RWPE2 (cell line): ENCODE measurements at places on chromosomes 1 and 21.
A peak's percentile ranks its signal among the peaks of the same experiment; 100 is the strongest.

GRCh38 chr1:47865881-47866535 is 131.2 kb downstream of the TRABD2B start:
- no peak for DNase-seq

DNA sequence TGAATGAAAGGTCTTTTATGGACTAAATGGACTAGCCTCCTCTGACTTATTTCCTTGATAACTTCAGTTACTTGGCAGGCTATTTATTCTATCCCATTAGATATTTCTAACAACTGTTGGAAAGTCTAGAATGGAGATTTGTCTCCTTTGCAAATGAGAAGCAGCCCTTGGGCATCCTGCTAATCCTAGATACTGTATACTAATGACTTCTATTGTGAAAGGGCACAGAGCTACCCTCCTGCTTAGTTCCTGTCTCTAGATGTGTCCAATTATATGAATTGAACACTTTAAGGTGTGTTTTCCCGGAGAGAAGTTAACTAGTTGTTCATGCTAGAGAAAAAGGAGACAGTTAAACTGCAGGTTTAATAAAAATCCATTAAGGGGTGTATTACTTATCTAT is 10.2 kb upstream of the NCMAP start:
- DNase-seq, result no peak

GRCh38 chr1:161702250-161702649 is 4.8 kb upstream of the FCRLA start:
- DNase-seq, result no peak

DNA sequence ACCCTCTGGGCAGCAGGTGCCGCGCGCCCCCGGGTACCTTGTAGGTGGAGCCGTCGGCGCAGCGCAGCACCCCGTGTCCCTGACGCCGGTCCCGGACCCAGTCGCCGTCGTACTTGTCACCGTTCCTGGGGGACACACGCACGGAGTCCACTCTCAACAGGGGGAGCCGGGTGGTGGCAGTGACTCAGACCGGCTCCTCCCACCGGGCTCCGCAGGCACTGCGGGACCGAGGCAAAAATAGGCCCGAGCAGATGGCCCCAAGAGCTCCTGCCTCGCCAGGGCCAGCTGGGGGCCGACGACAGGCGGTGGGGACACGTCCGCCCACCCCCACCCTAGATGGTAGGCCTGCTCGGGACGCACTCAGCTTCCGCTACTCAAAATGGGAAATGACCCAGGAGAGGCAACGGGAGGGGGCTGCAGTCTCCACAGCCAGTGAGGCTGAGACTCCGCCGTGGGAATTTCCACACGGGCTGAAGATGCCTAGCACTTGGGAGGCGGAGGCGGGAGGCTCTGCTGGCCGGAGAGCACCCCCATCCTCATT is 6.3 kb downstream of the MORN1 start:
- DNase-seq, result peak; percentile 66

- peak; percentile 31 for DNase-seq
Observed at GRCh38 chr1:47181095-47181954, 8.5 kb downstream of the PDZK1IP1 start.

GRCh38 chr1:67803380-67804279 is 29.6 kb downstream of the GNG12 start:
- DNase-seq, result no peak

- DNase-seq, result no peak
Observed at GRCh38 chr1:113615425-113615824, 143.9 kb downstream of the PHTF1 start.

- no peak for DNase-seq
Observed at GRCh38 chr1:28173980-28174297, 2.6 kb downstream of the PTAFR start.

DNA sequence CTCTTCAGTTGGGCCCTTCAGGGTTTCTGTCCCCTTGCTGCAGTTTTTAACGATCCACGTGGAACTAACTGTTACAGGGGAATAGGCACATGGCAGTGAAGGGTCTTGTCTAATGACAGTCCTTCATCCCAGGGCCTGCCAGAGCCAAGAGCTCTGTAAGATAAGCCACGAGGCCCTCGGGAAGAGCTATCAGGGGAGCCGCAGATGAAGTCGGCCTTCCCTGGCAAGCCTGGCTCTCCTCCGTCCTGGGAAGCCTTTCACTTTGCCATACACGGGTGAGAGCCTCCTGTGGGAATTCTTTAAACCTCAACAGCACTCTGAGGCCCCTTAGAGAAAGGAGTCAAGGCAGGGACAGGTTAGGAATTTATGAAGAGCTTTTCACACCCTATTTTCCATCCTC is 29.0 kb downstream of the ACP6 start:
- no peak for DNase-seq

GRCh38 chr1:119160866-119161265 is 20.4 kb upstream of the WARS2 start:
- no peak for DNase-seq

- DNase-seq, result no peak
Observed at GRCh38 chr1:7943251-7943650, 2.6 kb upstream of the TNFRSF9 start.

- no peak for DNase-seq
Observed at GRCh38 chr1:33641104-33641830, 168.8 kb downstream of the ZSCAN20 start.

- DNase-seq, result no peak
Observed at GRCh38 chr1:51303751-51304251, 26.6 kb downstream of the TTC39A start.

DNA sequence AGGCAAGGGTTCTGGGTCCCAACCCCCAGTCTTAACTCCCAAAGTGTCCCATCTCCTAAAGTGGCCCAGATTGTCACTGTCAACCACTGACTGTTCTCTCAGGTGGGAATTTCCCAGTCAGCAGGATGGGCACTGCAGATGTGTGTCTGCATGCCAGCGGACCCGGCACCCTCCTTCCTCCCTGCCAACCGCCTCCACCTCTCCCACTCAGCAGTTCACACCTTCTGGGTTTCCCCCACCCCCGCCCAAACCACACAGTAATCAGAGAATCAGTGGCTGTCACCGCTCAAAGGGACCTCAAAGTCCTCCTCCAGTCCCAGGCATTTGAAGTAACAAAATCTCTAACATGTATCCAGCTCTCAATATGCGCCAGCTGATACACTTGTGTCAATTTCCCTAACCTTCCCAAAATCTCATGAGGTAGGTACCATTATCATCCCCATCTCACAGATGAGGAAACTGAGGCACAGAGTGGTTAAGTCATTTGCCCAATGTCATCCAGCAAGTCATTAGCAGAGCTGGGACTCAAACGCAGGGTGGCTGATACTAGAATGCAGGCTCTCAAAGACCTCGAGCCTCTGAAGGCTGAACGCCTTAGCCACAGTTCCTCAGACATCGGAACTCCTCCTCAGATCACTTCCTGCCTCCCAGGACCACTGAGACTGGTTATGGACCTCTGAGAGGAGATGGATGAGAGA is 4.8 kb downstream of the RUNX3 start:
- no peak for DNase-seq

DNA sequence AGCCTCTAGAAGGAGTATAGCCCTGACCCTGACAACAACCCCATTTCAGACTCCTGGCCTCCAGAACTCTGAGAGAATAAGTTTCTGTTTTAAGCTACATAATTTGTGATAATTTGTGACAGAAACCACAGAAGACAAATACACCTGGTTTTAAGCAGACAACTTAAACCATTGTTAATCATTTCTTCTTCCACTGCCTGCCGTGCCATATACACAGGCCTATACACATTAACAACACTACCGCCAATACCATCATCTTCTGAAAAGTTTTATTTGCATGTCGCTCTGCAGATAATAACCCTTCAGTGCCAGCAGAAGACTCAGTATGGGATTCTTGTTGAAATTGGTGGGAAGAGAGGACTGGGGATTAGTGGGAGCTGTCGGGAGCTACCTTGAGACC is 39.9 kb upstream of the KRTAP19-8 start:
- no peak for DNase-seq

DNA sequence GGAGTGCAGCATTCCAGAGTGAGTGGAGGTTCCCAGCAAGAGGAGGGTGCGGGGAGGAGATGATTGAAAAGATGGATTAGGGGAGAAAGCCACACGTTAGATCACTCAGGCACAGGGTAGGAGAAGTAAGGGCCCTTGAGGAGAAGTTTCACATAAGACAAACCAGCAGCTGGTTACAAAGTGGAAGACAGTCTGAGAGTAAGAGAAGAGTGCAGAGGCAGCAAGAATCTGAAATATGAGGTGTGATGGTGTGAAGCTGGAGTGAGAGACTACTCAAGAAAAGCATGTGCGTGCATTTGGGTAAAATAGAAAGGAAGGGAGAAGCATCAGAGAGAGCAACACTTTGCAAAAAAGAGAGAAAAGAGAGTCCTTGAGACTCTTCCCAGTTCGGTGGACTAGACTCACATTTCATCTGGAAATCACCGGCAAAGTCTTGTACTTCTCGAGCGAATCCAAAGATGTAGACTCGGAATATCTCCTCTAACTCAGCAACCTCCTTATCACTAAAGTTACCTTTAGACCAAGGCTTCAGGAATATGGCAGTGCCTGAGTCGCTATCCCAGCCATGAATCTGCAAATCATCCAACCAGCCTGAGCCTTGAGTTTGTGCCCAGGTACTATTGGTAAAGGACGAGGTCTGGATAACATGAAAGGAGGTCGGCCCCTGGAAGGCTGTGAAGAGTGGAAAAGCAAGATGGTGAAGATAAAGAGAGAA is 783 bp downstream of the CD1B start:
- no peak for DNase-seq

- DNase-seq, result no peak
Observed at GRCh38 chr21:34732388-34732821, 63.6 kb downstream of the CLIC6 start.

DNA sequence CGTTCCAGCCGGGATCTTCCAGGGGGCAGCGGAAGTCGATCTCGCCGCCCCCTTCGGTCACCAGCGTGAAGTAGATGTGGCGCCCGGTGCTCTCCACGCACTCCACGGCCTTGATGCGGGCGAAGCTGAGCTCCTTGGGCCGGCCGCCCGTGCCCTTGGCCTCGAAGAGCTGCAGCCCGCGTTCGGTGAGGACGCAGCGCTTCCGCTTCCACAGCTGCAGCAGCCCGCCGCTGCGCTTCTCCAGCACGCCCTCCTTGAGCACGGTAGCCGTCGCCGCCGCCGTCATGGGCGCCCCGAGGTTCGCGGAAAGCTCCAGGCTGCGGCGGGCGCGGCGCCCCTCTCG is 516 bp downstream of the PHLDA3 start:
- no peak for DNase-seq

GRCh38 chr1:230458509-230458908 is 32.4 kb upstream of the PGBD5 start:
- no peak for DNase-seq

- no peak for DNase-seq
Observed at GRCh38 chr1:150160964-150161621, 11.4 kb downstream of the PLEKHO1 start.

GRCh38 chr1:202046748-202047708 is 36.6 kb downstream of the ELF3 start:
- no peak for DNase-seq

DNA sequence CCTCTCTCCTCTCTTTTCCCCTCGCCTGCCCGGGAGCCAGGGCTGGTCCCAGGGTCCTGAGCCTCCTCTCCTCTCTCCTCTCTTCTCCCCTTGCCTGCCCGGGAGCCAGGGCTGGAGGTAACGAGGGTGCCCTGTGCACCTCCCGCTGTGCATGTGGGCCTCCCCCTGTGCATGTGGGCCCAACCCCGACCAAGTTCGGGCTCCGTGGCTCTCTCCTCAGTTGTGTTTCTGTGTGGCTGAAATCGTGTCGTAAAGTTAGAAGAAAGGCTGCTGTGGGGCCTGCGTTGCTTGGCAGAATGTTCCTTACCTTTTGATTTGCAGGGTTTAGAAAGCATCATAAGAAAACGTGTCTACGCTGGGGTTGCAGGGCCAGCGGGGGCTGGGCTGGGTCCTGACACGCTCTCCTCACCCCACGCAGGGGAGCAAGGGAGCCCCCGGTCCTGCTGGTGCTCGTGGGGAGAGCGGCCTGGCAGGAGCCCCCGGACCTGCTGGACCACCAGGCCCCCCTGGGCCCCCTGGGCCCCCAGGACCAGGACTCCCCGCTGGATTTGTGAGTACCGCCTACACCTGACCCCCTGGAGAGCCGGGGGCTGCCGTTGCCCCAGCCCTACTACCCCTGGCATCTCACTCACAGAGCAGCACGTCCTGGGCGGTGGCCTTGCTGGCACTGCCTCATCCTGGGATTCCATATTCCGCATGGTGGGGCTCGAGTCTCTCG is 55.6 kb downstream of the SLC19A1 start:
- no peak for DNase-seq

GRCh38 chr1:2935184-2935583 is 86.1 kb upstream of the ACTRT2 start:
- no peak for DNase-seq

- no peak for DNase-seq
Observed at GRCh38 chr1:18178111-18178510, 70.5 kb downstream of the IGSF21 start.

DNA sequence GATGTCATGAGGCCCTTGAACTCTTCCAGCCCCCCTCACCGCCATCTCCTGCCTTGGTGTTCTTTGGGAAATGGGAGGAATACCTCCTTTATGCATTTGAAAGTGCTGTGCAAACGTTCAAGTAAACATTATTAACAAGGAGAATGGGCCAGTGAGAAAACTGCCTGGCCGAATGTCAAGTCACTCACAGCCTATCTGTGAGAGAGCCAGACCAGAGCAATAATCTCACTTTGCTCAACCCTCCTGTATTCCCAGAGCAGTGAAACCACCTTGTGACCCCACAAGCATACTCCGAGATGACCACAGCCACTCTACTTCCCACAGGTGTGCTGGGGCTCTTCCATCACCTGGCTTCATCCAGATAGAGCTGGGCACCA is 5.2 kb downstream of the TAL1 start:
- DNase-seq, result no peak

GRCh38 chr1:221557013-221557412 is 184.9 kb downstream of the DUSP10 start:
- no peak for DNase-seq

- no peak for DNase-seq
Observed at GRCh38 chr1:66791621-66792610, 9.2 kb downstream of the INSL5 start.
